BJ (cell line): ENCODE measurements at places on chromosomes 12 and 14.
A peak's percentile ranks its signal among the peaks of the same experiment; 100 is the strongest.

DNA sequence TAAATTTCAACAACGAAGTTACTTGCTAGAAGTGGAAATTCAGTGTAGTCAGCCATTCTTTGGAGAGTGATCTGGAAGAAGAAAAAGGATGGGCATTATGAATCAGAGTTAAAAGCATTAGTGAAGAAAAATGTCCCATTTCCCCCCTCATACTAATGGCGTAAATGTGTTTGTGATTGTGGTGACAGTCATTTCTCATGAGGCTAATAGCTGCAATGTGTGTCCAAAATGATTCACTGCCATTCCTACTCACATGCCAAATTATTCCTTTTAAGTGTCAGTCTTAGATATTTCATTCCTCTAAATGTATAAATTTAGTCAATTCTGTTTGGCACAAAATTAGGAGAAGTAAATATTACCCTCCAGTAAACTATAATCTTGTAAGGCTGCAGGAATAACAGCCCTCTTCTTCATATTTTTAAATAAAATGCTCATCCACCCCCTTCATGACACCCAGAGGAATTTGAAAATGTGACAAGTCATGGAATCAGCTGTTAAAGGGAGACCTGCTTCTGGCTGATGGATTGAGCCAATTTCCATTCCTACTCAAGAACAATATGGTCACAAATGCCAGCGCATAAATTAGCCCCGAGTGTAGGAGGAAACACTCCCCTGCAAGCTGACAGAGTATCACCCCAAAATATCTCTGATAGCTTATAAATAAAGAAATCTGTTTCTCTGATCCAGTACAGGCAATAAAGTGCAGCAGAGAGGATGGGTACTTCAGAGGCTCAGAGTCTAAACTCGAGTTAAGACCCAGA lies 912.3 kb upstream of the SEL1L start:
- DNase-seq = no peak

DNA sequence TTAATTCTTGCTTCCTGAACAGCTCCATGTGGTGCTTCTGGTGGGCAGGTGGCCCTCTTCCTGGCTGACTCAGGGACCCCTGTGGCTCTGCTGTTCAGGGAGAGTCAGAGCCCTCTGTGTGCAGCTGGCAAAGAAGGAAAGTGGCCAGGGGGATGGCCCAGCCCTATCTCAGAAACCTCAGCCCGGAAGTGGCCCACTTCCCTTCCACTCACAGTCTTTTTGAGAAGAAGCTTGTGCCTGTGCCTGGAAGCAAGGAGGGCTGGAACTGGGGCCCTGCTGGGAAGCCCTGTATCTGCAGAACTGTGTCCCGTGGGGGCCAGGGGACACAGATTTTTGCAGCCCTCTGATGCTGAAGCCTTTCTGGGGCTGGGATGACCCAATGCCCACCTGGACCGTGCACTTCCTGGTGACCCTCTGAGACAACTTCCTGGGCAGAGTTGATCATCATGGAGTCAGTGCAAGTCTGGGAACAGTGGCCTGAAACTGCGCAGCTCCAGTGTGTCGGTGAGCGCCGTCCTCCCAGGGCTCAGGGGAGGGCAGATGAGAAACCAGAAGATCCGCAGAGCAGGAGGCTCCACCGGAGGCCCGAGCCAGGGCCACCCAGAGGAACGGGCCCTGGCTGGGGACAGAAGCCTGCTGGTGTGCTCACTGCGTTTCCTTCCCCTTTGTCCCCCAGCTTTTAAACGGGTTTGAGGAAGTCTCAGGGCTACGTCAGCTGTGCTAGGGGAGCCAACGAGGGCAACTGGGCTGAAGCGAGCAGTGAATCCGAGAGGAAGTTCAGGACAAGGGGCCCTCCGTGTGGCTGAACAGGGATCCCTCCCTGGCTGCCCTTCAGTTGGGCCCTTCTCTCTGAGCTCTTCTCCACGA lies 217.4 kb upstream of the RTL1 start:
- DNase-seq = no peak

GRCh38 chr12:57864442-57865083 lies 18.0 kb upstream of the CTDSP2 start:
- DNase-seq = no peak

- DNase-seq = no peak
Measured at GRCh38 chr14:60133487-60133886, 31.7 kb downstream of the DHRS7 start.

DNA sequence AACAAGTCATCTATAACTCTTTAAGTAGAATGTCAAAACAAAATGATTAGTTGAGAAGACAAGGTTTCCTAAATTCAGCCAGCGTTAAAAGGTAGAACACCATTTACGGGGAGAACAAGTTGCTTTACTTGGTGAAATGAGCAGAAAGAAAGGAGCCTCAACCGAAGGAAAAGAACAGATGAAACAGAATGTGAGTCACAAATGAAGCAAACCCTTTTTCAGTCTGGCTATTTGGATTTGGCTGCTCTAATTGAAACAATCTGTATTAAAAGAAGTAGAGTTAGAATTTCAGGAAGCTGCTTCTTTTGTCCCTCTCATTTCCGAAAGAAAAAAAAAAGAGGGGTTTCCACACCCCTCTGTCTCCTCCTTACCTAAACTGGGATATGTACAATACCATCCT lies 34.6 kb downstream of the CEP128 start:
- DNase-seq = peak; percentile 23

DNA sequence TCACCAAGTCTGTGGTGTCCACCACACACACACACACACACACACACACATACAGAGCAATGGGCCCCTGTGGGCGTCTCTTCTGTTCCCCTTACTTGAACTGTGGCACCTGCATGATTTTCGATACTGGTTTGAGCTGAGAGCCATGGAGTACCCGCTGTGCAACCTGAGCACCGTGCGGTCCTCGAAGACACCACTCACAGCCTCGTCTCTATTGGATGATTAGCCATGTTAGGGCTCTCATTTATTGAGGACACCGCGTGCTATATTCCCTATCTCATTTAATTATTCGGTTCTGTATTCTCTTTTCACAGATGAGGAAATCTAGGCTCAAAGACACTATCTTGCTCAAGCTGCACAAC lies 623 bp upstream of the C14orf132 start:
- DNase-seq = no peak

DNA sequence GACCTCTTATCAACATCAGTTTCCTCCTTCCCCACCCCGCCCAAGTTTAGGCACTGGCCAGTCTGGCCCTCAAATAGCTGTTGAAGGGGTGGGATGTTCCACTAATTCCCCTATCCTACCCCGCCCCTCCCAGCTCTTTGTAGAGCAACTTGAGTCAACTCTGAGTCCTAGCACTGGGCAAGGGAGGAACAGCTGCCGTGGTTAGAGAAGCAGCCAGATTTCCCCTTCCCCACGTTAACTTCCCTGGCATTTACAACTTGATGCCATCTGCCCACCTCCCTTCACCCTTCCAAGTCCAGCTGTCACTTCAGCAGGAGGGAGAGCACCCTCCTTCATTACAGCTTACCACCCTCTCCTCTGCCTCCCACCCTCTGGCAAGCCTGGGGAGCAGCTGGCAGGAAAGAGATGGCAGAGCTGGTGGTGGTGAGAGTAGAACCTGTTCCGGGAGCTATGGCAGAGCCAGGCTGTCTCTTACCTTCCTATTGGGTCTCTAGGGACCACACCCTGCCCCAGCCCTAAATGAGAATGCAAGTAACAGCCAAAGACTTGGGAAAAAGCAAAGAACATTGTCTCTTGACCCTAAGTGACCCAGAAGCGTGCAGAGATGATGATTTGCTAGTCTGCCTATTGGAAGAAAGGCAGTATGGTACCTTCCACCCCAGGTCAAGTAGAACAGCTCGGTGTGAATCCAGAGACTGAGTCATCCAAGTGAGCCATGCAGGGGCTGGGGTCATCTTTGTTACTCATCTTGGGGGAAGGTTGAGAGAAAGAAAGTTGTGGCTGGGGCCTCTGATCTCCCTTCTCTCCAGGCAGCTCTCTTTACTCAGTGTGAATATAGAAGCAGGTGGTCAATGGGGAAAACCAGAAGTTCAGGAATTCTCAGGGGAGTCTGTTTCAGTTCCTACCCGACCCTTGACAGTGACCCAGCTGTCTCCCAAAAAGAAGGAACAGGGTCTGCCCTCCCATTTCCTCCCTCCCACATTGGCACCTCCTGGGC lies 1.5 kb downstream of the BLOC1S1 start:
- DNase-seq = no peak

- DNase-seq = peak; percentile 25
Measured at GRCh38 chr12:75908961-75909605, 122.5 kb downstream of the PHLDA1 start.
